Nephron progenitor cell (in vitro differentiated cells): ENCODE measurements at places on chromosomes 4 and X.
A peak's percentile ranks its signal among the peaks of the same experiment; 100 is the strongest.

DNA sequence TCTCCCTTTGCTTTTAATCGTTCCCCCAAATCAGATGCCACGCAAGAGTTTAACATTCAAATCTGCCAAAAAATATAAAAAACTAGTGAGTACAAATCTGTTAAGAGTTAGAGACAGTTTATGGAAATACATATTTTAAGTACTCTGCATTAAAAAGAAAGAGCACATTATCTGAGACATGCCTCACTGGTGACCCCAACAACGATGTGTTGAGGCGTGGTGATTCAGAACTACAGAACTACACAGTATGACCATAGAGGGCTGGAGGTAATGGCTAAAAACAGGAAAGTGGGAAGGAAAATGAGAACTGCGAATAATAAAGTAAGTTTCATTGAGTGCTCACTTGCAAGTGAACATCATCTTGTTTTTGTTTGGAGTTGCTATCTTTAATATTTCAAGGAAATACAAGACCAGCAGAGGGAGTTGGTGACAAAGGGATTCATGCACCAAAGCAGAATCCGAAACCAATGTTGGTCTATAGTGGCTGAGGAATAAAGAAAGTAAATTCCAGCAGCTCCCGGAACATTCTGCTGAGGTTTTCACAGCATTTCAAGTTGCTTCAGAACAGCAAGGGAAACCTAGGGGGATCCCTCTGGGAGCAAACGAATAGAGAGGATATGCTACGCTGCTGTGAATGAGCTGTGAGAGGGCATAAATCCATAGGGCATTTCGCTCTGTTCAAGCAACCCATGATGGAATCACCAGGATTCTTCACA, 92.2 kb downstream of the DCHS2 start:
- no peak for DNase-seq

DNA sequence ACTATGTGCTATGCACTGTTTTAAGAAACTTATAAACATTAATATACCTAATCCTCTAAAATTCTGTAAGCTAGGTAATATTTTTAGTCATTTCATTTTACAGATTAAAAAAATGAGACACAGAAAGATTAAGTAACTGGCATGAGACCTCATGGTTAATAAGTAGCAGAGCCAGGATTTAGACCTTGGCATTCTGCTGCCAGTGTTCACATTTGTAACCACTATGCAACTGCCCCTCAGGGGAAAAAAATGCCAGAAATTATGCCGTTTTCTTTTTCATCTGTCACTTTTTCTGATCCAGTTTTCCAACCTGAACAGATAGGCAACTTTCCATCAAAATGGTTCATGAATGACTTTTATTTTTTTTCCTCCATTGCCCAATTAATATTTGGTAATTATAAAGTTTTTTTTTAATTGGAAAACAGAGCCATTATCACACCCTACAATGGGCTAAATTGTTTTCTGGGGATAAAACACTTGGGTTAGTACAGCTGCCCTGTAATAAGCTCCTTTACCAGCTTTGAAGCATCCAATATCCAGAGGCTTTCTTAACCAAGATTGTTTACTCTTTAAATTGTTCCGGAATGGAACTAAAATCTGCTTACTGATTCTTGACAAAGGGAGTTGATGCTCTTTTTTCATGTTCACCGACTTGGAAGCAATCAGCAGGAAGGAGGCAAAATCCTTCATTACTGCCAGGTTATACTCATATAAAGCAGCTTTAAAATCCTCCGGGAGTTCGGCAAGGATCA, 56.4 kb upstream of the DDX60 start:
- DNase-seq: no peak

- DNase-seq: peak; percentile 35
Observed at GRCh38 chr4:108060686-108061321, 71.1 kb downstream of the HADH start.

DNA sequence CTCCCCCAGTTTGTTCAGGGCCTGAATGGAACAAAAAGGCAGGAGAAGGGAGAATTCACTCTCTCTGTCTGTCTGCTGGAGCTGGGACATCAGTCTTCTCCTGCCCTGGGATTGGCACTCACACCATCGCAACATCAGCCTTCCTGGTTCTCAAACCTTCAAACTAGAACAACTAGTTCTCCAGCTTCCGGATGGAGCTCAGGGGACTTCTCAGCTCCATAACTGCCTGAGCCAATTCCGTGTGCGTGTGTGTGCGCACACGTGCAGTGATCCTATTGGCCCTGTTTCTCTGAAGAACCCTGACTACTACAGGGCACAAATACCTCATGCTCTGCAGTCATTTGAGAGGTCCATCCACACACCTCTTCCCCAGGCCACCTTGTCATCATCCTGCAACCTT, 18.7 kb upstream of the MAN2B2 start:
- DNase-seq: no peak

DNA sequence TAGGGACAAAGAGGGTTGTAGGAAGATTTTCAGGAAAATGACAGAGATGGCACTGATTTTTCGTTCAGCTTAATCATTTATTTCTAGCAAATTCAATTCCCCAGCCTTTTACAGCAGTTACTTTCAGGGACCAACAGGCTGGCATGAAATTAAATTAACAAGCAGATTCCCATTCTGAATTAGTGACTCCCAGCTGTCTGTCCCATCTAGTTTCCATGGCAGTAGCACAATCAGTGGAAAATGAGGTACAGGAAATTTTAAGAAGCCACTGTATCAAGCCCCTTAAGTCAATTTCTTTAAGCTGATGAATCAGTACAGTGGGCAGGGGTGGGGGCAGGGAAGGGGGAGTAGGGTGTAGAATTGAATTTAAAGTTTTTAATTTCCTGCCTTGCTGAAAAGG, 121.1 kb upstream of the TEX13C start:
- no peak for DNase-seq

GRCh38 chrX:137878401-137878800, 312.5 kb downstream of the ZIC3 start:
- DNase-seq: no peak

DNA sequence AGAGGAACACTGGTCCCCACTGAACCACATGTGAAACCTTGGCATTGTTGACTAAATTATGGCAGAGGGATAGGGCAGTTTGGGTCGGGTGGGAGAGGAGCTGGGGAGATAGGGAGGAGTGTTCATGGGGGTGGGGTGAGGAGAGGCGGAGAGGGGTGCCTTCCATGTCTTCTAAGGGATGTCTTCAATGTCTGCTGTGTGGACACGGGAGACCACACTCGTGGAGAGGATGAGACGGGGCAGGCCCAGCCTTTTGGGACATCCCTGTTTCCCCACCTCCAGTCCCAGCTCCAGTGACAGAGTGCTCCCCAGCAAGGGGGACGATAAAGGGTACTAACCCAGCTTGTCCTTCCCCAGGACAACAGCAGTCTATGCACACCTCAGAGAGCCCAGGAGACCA, 146.4 kb upstream of the MAMLD1 start:
- no peak for DNase-seq

GRCh38 chr4:7658341-7659204, 223.8 kb upstream of the PSAPL1 start:
- no peak for DNase-seq

DNA sequence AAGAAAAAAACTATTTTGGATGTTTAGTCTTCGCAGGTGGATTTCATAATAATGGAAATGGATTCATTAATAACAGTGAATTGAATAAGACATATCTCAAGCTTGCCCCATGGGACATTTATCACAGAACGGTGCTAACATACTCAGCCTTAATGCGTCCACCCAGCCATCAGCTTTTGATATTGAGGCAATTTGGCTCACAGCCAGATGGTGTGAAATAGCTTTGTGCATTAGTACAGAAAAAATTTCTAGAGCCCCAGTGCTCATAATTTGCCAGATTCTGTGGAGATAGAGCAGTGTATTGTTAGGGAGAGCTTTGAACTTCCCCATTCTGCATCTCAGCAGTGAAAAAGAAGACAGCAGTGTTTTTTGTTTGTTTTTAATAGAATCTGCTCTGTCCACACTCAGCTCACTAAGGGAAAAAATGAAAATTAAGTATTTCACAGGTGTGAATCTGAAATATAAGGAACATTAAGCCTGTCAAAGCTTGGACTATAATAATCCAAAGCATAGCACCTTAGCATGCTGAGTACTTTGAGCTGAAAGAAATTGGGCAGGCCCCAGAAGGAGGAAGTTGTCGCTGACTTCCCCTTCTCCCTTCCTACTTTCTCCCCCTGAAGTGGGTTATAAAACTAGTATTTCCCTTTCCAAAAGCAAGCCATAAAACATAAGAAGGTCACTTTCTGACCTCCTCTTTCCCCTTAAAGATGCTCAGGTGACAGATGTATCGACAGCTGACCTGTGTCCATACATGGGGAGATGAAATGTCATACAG, 295.8 kb downstream of the MAGEB5 start:
- no peak for DNase-seq

- no peak for DNase-seq
Observed at GRCh38 chrX:41122664-41123257, 37.5 kb downstream of the USP9X start.

- peak; percentile 31 for DNase-seq
Observed at GRCh38 chr4:3862640-3863420, 96.6 kb downstream of the ADRA2C start.

DNA sequence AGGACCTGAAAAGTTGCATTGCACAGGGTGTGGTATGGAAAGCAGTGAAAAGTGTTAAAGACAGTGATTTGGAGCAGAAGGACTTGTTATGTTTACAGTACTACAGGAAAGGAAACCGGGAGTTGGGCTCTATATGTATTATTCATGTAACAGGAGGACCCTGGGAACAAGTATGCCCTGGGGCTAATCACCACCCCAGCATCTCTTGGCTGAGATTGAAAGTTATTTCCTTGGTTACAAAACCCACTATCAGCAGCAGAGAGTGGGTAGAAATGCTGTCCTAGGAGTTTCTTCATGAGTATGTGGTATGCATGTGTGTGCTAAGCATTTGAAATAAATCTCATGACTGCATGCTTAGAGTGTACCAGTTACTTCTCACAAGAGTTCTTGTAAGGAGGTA, 46.9 kb downstream of the STK32B start:
- DNase-seq: no peak

DNA sequence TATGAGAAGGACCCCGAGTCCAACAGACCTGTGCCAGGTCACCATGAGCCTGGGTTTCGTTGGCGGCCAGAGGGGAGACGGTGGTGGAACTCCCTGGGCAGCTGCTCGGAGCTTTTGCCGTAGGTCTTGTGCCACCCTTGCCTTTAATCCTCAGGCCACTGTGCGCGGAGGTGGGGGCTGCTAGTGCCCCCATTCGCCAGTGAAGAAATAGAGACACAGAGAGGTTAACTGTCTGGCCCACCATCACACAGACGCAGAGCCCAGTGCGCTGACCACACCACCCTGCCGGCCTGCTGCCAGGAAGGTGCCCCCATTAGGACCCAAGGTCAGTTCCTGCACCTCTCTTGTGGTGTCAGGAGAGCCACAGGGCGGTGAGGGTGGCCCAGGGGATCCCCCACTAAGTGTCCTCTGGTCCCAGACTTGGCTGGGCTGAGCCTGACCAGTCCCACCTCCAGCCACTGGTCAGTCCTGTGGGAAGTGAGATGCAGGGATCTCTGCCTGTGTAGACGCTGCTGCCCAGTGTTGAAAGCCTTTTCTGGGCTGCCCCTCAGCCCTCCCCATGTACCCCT, 28.3 kb upstream of the HTRA3 start:
- DNase-seq: no peak

DNA sequence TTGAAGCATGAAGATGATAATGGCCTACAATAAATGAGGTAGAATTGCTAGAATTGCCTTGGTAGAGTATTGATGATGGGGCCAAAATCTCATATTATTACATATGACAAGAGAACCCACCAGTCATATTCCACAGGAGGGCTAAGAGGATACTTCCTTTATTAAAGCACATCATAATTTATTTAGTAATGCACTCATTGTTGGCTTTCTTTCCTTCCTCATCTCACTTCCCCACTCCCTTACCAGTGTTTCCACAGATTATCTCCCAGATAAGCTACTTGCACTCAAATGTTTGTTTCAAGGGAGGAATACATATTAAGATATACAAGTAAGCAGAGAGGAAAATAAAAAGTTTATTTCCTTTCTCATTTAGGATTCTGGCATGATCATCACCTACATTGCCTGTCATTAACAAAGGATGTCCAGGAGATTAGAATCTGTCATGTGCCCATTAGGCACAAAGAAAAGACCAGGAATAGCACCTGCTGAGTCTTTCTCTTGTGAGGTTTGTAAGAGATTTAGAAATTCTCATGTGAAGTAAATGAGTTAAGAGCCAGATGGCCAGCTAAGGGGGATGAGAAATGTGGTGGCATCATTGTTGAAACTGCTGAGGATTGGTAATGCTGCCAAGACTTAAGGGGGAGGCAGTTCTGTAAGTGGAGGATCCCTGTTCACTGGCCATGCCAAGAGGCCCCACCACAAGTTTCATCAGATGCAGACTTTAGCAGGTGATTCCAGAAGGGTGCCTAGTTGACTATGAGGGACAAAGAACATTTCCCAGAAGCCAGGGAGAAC, 52.4 kb upstream of the PRDM8 start:
- DNase-seq: no peak

DNA sequence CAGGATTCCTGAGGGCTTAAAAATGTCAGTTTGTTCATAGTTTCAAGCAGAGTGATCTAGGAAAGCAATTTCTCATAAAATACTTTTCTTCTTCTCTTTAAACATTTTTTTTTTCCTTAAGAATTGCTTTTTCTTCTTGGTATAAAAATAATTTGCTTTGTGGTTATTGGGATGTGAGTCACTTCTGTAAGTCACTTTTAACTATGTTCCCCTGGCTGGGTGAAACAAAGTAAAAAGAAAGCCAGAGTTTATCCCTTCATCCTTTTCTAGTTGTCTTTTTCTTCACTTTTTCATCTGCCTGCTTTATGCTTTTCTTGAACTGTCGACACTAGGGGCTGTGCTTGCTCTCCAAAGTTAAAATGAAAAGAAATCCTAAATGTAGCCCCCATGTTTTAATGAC, 33.5 kb downstream of the ARSJ start:
- DNase-seq: no peak

GRCh38 chr4:80340036-80340435, 4.5 kb downstream of the CFAP299 start:
- no peak for DNase-seq

- DNase-seq: peak; percentile 15
Observed at GRCh38 chrX:37060999-37061398, 52.8 kb downstream of the FAM47C start.

DNA sequence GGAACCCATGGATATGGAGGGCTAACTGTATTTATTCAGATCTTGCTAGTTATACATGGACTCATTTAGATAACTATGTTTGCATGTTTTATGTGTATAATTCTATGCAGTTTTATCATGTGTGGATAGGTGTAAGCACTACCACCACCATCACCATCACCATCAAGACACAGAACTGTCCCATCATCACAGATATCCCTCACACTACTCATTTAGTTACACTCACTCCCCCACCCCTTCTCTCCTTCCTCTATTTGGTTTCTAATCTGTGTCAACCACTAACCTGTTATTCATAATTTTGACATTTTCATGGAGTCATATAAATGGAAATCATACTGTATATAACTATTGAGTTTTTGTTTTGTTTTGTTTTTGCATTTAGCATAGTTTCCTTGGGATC, 43.7 kb downstream of the STAG2 start:
- no peak for DNase-seq
